ENCODE measurements at places on chromosomes 6 and 20.

- no peak for DNase-seq
Measured at GRCh38 chr20:16299897-16300296, 273.4 kb downstream of the KIF16B start.

- no peak for DNase-seq
Measured at GRCh38 chr6:139595183-139595582, 220.7 kb upstream of the CITED2 start.

DNA sequence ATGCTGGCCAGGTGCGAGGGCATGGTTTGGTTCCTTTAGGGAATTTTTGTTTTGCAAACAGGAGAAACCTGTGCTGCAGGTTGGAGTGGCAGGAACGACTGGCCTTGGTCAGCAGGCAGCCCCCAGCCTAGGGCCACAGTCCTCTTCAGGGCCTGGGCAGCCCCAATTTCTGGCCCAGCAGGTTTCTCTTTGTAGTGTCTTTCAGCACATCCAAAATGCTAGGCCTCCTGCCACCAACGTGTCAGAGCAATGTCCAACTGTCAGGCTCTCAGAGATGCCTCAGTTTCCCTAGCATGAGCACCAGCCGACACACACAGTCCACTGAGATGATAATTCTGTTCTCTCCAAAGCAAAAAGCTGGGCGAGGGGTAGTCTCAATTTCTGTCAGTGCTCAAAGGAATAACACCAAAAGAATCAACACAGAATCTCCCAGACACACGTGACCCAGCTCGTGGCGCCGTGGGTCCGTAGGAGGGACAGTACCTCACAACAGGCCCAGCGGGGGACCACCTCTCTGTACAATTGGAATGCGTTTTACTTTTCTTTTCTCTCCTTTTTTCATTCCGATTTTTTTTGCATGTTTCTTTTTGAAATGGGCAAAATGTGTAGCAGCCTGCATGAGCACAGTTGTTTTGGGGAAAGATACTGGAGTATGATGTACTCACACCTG lies 125.9 kb downstream of the TAF4 start:
- DNase-seq, result no peak

- DNase-seq, result no peak
Measured at GRCh38 chr6:129402244-129402643, 307.7 kb downstream of the ARHGAP18 start.

GRCh38 chr6:82248273-82248735 lies 760 bp upstream of the IBTK start:
- DNase-seq, result no peak

DNA sequence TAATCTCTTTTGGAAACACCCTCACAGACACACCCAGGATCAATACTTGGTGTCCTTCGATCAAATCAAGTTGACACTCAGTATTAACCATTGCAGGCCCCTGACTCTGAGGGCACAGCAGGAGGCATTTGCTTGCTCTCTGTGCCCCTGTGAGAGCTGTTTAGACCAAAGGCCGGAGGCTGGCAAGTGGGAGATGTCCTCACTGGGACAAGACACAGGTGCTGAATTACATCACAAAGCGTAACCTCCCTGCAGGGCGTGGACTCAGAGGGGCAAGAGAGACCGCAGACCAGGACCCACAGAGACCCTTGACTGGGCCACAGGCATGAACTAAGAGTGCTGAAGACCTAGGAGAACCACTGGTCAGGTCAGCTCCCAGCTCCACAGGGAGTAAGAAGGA lies at the start of gene CST8:
CST8 (plus strand) TSS at position 301 of the 400 bp plus-strand sequence. CDS start 551 bp downstream, outside the sequence.
- no peak for DNase-seq

GRCh38 chr20:54176610-54177009 lies 2.8 kb upstream of the CYP24A1 start:
- DNase-seq, result no peak

DNA sequence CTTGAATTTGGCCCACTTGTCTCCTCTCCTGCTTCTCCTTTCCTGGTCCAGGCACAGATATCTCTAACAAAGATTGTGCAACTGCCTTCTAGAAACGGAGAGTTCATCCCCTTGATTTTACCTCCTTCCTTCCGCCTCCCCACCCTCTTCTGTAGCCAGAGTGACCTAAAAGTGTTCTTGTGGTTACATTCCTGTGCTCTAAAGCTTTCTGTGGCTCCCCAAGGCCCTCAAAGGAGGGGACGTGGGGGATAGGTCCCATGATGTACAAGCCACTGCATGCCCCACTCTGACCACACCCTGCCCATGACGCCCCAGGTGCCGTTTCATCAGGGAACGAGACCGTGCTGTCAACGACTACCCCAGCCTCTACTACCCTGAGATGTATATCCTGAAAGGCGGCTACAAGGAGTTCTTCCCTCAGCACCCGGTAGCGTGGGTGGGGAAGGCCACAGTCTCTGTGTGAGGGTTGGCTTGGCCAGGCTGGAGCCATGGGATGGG lies 8.2 kb downstream of the CDC25B start:
- no peak for DNase-seq

DNA sequence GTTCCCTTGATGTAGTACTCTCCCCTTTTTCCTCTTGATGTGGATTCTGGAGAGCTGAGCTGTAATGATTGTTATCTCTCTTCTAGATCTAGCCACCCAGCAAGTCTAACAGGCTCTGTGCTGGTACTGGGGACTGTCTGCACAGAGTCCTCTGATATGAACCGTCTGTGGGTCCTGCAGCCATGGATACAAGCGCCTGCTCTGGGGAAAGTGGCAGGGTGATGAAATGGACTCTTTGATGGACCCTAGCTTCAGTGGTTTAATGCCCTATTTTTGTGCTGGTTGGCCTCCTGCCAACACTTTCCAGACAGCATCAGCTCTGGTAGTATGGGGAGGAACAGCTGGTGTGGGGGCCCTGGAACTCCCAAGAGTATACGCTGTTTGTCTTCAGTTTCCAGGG lies 216.3 kb downstream of the ADGRG6 start:
- no peak for DNase-seq

DNA sequence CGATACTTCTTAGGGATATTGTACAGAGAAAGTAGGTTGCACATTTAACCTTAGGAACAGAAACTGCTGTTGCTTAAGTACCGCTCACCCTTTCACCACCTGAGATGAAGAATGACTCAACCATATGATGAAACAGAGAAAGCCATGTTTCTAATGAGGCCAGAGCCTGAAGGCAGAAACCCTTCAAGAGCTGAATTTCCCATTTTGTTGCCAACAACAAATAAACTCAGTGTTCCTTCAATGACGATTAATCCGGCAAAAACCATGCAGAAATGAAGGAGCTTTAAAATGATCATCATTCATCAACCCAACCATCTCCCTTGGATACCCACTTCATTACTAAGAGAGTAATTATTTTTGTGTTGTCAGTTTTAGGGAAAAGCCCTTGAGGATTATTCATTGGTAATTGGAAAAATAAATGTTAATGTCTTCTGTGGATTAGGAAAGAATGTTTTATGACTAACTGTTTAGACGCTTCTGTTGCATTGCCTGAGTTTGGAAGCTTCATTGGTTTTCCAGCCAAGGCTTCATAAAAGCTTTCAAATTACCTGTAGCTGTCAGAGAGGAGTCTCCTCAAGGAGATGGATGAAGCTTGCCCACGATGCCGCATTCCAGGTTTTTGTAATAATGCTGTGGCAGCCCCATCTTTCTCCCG lies 112.1 kb upstream of the IYD start:
- DNase-seq, result no peak

- no peak for DNase-seq
Measured at GRCh38 chr6:131383421-131384411, 189.3 kb upstream of the ARG1 start.

DNA sequence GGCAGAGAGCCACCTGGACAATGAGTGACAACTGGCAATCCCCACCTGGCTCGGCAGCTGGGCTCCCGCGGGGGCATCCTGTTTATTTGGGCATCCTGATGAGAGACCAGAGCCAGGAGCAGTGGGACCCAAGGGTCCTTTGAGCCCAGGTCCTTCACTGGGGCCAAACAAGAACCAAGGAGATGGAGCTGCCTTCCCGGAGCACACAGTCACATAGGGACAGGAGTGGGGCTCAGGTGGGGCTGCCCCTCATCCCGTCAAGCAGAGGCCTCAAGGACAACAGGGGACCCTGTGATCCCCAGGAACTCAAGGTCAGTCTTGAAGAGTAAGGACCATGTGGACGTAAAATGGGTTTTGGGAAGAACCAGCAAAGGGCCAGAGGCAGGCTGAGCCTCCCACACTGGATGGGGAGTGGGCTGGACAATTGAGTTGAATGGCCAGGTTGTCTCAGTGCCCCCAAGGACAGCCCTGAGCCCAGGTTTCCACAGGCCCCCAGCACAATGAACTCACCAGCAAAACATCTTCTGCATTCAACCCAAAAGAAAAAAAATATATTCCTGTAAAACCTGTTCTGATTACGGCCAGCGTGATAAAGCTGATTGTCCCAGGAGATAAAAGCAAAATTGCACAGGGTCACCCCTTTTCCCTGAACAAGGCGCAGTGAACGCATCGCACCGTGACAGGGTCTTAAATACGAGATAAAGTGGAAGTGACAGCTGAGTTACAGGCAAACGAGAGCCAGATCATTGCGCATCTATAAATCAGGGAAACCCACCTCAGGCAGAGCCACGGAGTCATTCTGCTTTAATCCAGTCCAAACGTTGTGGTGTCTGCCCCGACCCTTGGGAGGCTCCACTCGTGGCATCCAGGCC lies 86.2 kb downstream of the ANKRD60 start:
- DNase-seq, result no peak

DNA sequence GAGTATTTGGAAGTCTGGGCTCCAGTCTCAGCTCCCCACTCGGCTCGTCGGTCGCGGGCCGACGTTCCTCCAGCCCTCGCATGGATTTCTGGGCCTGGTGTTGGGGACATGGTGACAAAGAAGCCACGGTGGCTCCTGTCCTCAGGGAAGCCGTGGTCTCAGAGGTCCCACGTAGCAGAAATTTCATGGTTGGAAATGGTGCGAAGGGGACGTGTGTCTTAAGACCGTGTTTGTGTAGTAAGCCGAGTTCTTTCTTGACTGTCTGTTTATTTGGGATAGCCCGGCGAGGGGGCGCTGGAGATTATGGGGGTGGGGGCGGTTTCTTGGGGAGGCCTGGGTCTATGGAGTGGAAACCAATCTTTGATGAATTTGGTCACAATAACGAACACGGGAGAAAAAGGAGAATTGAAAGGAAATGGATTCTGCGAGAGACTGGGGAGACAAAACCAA lies 23.5 kb upstream of the MAP3K7 start:
- DNase-seq, result no peak

DNA sequence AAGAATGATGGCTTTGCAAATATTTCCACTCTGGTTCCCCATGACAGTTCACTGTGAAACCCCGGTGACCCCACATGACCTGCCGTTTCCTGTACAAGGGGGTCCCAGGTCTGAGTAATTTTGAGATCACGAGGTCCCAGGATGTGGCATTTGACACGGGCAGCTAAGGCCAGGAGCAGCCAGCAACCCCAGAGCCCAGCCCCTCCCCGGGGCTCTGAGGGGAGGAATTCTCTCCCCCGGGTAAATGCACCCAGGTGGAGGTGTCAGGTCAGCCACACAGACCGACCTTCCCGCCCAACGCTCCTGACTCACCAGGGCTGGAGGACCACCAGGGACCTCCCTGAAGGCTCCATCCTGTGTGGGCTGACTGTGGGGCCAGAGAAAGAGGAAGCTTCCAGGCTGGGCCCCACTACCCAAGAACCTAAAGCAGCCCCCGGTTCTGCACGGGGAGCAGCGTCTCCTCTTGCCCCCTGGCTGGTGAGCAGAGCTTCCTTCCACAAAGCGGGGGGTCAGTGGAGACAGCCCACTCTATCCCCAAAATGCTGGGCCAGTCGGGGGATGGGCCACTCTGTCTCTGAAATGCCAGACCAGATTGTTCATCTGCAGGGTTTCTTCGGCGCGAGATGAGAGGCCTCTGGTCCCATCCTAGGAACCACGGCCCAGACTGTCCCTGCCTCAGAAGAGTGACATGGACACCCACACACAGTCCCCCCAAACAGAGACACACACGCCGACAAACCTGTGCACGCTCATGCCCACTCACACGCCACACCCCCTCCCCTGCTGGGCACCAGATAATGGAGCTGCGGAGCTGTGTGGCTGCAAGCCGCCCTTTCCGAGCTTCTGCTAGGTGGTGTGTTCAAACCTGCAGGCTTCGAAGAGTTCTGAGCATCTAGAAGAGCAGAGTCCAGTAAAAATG lies 23.4 kb upstream of the SLCO4A1 start:
- DNase-seq, result peak; percentile 41
